ENCODE measurements at places on chromosomes 5 and 9.

DNA sequence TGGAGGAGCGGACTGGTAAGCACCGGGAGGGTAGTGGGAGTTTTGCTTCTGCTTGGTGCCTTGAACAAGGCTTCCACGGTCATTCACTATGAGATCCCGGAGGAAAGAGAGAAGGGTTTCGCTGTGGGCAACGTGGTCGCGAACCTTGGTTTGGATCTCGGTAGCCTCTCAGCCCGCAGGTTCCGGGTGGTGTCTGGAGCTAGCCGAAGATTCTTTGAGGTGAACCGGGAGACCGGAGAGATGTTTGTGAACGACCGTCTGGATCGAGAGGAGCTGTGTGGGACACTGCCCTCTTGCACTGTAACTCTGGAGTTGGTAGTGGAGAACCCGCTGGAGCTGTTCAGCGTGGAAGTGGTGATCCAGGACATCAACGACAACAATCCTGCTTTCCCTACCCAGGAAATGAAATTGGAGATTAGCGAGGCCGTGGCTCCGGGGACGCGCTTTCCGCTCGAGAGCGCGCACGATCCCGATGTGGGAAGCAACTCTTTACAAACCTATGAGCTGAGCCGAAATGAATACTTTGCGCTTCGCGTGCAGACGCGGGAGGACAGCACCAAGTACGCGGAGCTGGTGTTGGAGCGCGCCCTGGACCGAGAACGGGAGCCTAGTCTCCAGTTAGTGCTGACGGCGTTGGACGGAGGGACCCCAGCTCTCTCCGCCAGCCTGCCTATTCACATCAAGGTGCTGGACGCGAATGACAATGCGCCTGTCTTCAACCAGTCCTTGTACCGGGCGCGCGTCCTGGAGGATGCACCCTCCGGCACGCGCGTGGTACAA lies 556 bp downstream of the PCDHGC3 start:
- peak; percentile 64 for DNase-seq

DNA sequence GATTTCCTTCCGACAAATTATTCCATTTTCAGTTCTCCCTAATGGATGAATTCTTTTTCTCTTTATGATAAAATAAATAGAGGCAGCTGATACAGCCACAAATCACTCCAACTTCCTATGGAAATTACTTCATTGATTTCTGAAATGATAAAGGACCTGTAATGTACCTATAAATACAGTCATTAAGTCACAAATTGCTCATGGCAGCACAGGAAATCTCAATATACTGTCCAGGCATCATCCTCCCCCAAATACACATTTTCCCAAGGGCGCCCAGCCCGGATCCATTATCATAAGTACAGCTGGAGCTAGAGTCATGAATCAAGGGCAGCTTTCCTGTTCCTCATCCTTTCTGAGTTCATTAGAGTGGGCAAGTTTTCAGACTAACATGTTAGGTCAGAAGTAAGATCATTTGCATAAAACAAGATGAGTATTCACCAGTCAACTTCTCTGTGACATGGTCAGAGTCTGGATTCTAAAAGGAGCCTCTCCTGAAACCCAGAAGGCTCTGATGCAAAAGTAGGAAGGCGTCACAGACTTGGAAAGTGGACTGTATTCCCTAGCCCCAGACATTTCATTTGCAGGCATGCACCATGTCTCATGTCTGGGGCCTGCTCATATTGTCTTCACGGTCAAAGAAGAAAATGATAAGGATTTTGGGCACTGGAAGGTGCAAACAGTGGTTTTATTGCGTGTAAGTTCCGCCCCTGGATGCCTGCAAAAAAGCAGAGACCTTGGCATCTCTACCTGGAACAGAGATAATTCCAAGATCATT lies 383.2 kb downstream of the PLK2 start:
- DNase-seq = no peak

DNA sequence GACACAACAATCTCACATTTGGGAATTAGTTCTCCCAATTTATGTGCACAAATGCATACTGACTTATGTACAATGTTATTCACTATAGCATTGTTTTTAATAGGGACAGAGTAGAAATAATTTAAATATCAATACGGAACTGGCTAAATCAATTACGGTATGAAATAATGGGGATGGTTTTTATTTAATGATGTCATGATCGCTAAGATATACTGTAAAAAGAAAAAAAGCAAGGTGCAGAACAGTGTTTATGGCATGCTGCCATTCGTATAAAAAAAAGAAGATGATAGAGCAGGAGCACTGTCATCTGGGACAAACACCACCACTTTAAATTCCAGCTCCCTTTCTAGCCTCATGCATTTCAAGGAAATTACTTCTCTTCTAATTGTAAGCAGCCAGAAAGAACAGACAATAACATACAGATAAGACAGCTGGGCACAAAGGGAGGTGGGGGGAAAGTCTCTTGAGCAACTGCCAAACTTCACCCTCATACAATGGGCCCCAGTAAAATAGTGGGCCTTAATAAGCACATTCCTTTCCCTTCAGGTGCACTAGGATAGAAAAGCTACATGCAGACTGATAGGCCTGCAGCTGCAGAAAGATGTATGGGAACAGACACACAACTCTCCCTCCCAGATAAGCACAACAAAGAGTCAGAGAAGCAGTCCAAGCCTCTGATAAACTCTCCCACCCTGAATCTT lies 8.4 kb downstream of the SREK1IP1 start:
- no peak for DNase-seq

- DNase-seq = no peak
Observed at GRCh38 chr5:56908942-56909293, 478 bp upstream of the SETD9 start.

- no peak for DNase-seq
Observed at GRCh38 chr5:67380431-67380830, 183.8 kb upstream of the CD180 start.

DNA sequence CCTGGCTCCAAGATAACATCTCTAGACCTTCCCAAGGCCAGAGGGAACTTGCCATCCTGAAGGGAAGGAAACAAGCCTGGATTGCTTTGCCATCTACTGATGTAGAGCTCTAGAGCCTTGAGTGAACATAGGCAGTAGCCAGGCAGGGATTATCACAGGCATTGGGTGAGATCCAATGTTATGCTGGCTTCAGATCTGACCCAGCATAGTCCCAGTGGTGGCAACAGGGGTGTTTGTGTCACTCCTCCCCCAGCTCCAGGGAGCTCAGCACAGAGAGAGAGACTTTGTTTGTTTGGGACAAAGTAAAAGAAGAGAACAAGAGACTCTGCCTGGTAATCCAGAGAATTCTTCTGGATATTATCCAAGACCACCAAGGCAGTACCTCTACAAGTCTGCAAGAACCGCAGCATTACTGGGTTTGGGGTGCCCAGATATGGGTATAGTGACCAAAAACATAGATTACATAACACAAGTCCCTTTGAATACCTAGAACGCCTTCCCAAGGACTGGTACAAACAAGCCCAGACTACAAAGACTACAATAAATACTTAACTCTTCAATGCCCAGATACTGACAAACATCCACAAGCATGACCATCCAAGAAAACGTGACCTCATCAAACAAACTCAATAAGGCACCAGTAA lies 137.6 kb upstream of the DAPK1 start:
- DNase-seq = no peak

GRCh38 chr9:37640246-37640645 lies 10.5 kb upstream of the FRMPD1 start:
- no peak for DNase-seq
